ENCODE measurements at places on chromosomes 2 and 18.

GRCh38 chr2:198055716-198056115 lies 251.3 kb downstream of the PLCL1 start:
- no peak for DNase-seq

- no peak for DNase-seq
Measured at GRCh38 chr2:43105586-43106558, 120.5 kb downstream of the ZFP36L2 start.

DNA sequence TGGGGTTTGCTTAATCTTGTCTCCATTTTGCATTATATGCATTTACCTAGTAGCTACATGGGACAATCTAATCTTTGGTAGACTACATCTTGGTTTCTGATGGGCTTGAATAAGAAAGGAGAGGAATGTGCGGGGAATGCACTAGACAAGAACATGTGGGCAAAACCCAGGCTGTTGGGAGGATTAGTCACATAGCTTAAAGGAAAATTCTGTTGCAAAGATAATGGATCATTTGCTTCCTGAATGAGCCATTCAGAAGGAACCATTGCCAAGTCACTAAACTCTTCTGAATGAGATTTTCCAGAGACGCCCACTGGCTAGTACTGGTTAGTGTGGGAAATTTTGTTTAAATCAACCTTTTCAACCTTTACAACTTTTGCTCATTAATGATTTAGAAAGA lies 84.8 kb downstream of the OSBPL6 start:
- no peak for DNase-seq

- DNase-seq, result no peak
Measured at GRCh38 chr18:37400802-37401201, 164.8 kb downstream of the CELF4 start.

DNA sequence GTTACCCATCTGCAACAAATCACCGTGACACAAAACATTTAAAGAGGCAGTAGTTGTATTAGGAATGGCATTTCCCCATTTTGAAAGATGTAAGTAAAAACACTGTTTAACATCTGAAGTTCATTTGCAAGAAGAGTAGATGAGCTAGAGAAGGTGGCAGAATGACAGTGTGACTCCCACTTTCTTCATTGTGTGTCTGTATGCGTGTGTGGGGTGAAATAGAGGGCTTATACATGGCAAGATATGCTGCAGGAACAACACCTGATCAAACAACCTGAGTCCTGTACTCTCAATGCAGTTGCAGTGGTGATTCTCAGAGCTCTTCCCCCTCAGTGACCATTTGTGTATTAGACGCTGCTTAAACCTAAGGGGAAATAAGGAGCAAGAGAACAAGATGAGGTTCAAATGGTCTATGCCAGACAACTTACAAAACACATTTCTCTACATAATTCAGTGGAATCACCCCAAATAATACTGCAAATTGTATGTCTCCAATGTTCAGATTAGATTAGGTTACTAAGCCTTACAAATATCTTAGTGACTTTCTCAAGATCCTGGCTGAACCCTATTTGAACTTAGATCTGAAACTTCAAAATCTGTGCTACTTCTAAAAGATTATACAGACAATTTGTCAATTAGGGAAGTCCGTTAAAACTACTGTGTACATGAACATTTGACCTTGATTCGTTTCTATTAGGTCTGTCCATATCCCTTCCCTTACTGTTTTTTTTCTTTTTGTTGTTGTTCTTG lies 230.1 kb downstream of the LRRTM1 start:
- DNase-seq, result no peak

- no peak for DNase-seq
Measured at GRCh38 chr2:114661971-114662939, 219.8 kb downstream of the DPP10 start.

DNA sequence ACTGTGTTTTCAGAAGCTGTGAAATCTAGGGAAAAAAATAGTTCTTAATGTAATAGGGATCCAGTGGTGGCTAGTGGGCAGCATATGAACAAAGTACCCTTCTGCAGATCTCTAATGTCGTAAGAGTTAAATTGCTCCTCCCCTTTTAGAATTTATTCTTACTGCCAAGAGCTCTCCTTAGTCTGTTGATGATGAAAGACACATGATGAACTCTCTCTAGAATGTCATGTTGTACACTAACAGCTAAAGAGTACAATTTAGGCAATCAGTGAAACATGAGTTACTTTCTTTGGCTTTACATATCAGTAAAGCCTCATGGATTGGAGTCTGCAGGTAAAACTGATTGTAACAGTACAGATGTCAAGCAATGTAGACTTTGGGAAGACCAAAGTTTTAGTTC lies 84.2 kb downstream of the SLC39A10 start:
- no peak for DNase-seq

DNA sequence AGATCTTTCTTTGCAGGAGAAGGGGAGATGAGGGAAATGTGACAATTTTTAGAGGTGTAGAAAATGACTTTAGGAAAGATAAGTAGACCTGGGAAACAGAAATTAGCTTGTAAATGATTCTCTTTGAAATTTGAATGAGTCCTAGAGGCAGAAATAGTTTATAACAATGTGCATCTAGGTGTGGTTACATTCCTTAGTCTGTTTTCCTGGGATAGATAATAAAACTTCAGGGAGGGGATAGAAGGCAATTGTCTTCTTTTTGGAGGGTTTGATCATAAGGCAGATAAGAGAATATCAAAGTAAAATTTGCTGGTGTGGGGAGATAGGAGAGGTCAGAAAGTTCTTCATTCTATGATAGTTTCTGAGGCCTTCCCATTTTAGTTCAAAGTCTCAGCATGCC lies 1344.3 kb upstream of the LRRTM1 start:
- no peak for DNase-seq
